ENCODE measurements at places on chromosomes 6 and 20. TPM values are rescaled to one million over a fixed set of nuclear protein-coding genes. Genes with fewer than 3 reads are reported as not detected.
A peak's percentile ranks its signal among the peaks of the same experiment; 100 is the strongest.

The CASS4 gene
- total RNA-seq: 15.5 TPM

GRCh38 chr6:133764008-133764753 is 124.7 kb upstream of the TCF21 start:
- DNase-seq: no peak

GRCh38 chr6:43074847-43075669 is 1.1 kb upstream of the PTK7 start:
- peak; percentile 73 for DNase-seq

The VEGFA gene
- total RNA-seq: 246 TPM

DNA sequence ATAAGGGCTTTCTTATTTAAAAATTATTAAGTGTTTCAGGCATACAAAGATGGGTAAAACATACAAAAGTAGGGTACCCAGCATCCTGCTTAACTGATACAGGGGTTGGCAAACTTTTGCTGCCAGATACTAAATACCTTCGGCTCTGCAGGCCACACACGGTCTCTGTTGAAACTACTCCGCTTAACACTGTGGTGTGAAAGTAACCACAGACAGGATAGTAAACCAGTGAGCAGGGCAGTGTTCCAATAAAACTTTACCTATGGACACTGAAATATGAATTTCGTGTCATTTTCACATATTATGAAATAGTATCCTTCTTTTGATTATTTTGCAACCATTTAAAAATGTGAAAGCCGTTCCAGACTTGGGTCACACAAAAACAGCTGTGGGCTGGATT is 92.4 kb downstream of the EYA2 start:
- peak; percentile 5 for DNase-seq

DNA sequence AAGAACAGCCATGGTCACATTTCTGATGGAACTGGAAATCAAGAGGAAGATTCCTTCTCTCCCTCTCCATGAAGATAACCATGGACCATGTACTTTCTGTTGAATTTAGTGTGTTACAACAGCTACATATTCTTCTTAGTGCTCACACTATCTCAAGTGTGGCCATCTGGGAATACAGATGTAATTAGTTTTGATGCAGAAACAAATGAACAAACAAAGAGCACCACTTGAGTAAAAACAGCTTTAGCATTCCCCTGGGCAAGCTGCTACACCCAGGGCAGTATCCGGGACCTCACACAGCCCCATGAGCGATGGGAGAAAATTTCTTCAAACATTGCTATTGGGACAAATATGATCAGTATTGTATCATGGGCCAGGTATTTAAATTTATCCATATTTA is 75.2 kb downstream of the RAMACL start:
- no peak for DNase-seq

- DNase-seq: no peak
Observed at GRCh38 chr6:69146385-69146784, 511.3 kb downstream of the ADGRB3 start.

DNA sequence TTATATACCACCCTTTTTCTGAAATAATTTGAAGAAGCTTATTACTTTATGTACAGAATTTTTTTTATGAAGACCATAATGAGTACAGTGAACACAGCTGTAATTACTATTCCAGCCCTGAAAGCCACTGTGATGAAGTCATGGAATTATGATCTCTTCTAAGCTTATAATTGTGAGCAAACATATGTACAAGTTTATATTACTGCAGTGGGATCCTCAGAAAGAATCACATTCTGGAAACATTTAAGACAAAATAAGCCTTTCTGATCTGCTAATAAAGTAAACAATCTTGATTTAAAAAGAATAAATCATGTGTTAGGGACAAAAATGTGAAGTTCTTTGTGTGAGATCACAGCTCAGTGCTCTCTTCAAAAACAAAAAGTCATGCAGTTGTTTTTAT is 560.4 kb downstream of the CD109 start:
- DNase-seq: no peak

The STMND1 gene
- total RNA-seq: not detected

The MYCT1 gene
- total RNA-seq: 62.7 TPM

GRCh38 chr6:69985180-69985579 is 118.8 kb downstream of the COL19A1 start:
- no peak for DNase-seq

GRCh38 chr6:36339146-36339545 is 2.5 kb upstream of the BNIP5 start:
- DNase-seq: no peak

DNA sequence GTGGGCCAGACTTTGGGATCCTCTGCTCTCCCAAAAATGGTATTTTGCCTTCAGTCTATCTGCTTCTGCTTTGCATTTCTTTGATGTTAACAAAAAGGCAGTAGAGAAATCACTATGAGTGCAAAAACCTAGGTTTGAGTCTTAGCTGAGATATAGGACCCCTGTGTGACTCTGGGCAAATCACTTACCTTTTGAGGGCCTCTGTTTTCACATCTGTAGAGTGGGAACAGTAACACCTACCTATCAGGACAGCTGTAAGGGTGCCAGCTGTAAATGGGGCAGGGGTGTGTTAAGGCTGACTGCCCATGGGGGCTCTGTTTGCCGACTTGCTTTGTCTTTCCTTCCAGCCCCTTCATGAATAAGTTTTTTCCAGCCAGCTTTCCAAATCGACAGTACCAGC is 30.4 kb downstream of the HM13 start:
- no peak for DNase-seq

- no peak for DNase-seq
Observed at GRCh38 chr6:25254671-25255070, 24.5 kb upstream of the CARMIL1 start.

GRCh38 chr6:137286916-137287315 is 67.7 kb upstream of the IFNGR1 start:
- no peak for DNase-seq

The FOXF2 gene
- not detected for total RNA-seq

The CALHM4 gene
- not detected for total RNA-seq

- DNase-seq: no peak
Observed at GRCh38 chr6:79902046-79902445, 45.3 kb downstream of the ELOVL4 start.

The HCK gene
- 139 TPM for total RNA-seq

GRCh38 chr6:7418238-7418905 is 28.8 kb downstream of the RIOK1 start:
- no peak for DNase-seq

The KHDC1L gene
- total RNA-seq: not detected

The SIGLEC1 gene
- 3.0 TPM for total RNA-seq

The GPR6 gene
- total RNA-seq: not detected

DNA sequence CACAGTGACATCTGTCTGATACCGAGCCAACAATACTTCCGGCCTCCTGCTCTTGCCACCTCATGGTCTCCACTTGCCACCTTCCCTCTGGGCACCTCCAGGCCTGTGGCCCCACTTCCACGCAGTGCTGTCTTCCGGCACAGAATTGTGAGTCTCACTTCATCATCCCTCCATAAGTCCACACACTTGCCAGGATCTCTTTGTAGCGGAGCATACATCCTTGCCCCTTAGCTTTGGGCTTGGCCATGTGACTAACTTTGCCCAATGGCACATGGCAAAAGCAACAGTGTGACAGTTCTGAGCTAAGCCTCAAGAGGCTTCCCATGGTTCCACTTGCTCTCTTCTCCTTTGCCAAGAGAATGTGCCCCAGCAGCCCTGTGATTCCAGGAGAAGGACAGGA is 4.5 kb upstream of the C20orf202 start:
- DNase-seq: no peak

GRCh38 chr6:67914419-67914818 is 720.7 kb upstream of the ADGRB3 start:
- no peak for DNase-seq

GRCh38 chr6:138719744-138720143 is 53.8 kb upstream of the CCDC28A start:
- DNase-seq: no peak
